ENCODE measurements at places on chromosomes 16 and 17.
A peak's percentile ranks its signal among the peaks of the same experiment; 100 is the strongest.

DNA sequence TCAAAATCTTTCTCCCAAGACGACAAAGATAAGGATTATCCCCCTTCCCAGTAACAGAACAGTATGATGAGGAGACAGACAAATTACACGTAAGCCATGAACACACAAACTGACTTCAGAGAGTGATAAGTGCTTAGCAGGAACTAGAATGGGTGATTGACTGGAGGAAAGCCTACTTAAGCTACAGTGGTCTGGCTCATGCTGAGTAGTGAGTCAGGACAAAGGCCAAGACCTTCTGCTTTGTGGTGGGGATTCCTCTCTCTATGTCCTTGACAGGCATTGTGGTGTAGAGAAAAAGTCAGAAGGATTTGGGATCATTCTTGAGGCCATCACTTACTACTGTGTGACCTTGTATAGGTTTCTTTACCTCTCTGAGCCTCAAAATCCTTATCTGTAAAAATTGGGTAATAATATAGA is 381.9 kb upstream of the CCL2 start:
- DNase-seq = no peak

DNA sequence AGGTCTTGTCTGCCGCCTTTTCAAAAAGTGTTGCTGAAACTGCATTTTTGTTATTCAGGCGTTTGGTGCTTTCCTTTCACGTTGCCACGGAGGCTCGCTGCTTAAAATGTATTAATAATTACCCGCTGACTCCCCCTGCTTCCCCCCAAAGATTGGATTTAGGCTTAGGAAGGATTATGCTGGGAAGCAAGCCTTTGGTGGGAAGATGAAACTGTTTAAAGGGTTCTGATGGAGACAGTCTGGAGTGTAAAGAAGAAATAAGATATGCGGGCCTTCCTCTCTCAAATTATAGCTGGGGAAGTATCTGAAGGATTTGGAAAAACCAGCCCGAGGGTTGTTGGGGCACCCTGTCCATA is 1.1 kb downstream of the KSR1 start:
- no peak for DNase-seq

- DNase-seq = no peak
These were observed 178.7 kb downstream of the FOXL1 start for GRCh38 chr16:86756882-86757703.

DNA sequence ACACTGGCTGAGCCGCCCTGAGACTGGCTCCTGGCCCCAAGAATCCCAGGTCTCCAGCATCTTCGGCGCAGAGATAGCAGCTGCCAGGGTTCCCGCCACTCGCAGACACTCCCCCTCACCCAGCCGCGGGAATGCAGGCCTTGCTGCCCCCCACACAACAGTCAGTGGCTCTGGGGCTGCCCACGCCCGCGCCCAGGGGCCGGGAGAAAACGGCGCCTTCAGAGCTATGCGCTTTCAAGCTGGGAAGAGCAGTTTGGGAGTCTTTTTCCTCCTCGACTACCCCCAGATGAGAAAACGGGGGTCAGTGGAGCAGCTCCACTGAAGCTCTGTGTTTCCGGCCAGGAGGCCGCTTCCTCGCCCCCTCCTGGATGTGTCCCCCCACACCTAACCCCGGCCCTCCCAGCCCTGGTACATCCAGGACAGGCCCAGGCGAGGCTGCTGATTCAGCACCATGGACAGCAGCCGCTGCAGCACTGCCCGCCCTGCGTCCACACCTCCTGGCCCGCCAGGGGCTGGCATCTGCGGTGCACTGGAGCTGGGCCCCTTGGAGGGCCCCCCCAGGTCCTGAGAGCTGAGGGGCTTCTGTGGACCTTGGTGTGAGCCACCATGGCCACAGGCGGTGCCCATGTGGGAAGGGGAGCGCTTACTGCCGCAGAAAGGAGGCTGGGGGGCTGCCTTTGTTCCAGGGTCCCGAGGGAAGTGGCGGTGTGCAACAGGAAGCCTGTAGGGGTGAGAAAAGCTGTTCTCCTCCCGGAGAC is 35.7 kb downstream of the CACNA1H start:
- DNase-seq = no peak

GRCh38 chr17:50037321-50038107 is 18.4 kb upstream of the ITGA3 start:
- no peak for DNase-seq

- DNase-seq = no peak
These were observed 331.3 kb downstream of the SEC14L1 start for GRCh38 chr17:77471984-77472461.

GRCh38 chr17:81456091-81456490 is 56.5 kb downstream of the ACTG1 start:
- DNase-seq = no peak

GRCh38 chr16:23016368-23016767 is 132.9 kb downstream of the USP31 start:
- no peak for DNase-seq

DNA sequence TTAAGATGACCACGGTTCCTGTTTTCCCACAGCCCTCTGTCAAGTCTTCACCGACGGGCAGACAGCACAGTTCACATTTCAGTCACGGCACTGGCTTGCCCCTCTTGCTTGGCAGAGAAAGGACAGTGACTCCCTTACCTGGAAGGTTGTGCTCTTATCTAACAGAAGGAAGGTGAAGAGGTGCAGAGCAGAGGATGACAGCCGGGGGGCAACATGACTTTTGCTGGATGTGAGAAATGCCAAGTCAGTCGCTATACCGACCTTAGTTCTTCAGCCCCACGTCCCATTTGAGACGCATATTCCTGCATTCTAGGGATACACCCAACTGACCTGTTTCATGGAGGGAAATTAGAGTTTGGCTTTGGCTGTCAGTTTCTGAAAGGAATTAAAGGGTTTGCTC is 492.3 kb downstream of the NPIPA7 start:
- no peak for DNase-seq

DNA sequence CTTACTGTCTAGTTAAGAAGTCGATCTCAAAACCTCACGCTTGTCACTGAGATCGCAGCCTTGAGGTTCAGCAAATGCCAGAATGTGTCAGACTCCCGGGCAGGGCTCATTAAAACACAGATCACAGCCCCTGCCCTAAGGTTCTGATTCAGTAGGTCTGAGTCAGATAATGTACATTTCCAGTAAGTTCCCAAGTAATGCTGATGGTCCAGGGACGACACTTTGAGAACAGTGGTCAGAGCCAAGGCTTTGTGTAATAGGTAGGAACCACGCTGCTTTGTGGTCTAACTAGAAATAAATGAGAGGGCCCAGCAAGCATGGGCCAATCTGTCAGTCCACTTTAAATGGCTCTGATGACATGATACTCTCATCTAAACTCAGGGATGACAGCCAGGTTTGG is 228.6 kb downstream of the ZFHX3 start:
- DNase-seq = no peak

- no peak for DNase-seq
These were observed 681.7 kb downstream of the MAF start for GRCh38 chr16:78918805-78919305.

GRCh38 chr16:10631886-10632285 is 51.5 kb upstream of the EMP2 start:
- no peak for DNase-seq

- no peak for DNase-seq
These were observed 23.1 kb downstream of the STAT5A start for GRCh38 chr17:42311240-42312034.

DNA sequence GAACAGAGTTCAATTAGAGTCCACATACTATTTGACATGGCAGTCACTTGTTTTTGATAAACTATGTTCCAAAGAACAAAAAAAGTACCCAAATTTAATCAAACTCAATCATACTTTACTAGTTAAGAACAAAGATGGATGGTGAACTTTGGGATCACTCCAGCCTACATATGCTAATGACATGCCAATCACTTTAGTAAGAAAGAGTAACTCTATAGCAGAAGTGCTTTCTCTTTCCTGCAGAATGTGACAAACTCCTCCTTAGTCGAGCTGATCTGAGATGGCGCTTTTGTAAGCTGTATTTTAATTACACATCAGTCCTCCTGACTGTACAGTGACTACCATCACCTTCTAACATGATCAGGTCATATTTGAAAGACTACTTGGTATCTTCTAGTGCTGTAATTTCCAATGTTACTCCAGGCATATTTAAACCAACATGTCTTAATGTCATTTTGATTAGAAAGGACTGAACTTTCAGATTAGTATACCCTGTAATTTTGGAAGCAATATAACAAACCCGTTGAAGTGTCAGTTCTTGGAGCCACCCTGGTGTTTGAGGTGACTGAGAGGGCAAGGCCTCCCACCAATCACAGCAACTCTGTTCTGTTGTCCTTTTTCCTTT is 4.1 kb downstream of the NETO2 start:
- no peak for DNase-seq

- no peak for DNase-seq
These were observed 636 bp upstream of the RAP1GAP2 start for GRCh38 chr17:2795441-2796163.

- DNase-seq = no peak
These were observed 95.5 kb downstream of the PMP22 start for GRCh38 chr17:15169676-15170075.

DNA sequence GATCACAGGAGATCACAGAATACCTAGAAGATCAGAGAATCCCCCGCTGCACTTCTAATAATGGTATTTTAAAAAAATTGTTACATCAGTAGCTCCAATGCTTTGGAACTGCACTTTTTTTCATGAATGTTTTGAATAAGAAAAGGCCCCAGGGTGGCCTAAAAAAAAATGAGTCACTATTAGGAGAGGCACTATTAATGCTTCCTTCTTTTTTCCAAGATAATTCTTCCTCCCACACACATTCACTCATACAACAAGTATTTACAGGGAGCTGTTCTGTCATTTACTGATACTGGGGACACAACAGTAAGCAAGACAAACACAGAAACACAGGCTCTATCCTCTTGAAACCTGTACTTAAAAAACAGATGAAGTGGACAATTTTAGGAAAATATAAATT is 675 bp upstream of the PDZD9 start:
- no peak for DNase-seq

DNA sequence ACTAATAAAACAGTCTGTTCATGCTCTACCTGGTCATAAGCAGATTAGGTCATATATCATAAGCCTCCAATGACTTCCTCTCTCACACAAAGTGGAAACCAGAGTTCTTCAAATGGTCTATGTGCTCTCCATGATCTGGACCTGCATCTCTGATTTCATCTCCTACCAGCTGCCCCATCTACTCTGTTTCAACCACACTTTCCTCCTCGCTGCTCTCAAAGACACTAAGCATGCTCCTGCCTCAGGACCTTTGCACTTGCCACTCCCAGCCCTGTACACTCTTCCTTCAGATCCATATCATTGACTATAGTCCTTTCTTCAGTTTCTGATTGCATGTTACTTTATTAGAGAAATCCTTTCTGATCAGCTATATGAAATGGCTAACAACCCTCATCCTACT is 196.8 kb downstream of the PHKB start:
- DNase-seq = no peak

DNA sequence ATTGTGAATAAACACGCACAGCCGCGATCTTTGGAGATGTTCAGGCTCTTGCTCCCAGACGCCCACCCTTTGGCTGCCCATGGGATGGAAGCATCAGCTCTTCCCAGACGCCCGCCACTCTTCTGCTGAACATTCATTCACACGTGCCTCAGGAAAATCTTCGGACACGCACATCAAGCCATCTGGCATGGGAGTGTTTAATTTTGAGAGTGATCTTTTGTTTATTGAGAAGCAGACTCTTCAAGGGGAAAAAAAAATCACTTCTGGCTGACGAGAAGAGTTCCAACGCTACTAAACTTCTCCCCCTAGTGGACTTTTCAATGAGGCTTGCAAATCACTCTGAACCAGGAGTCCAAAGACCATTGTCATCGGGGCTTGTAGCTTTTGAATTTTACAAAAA is 62.0 kb upstream of the NUDT7 start:
- no peak for DNase-seq

GRCh38 chr17:74244128-74244527 is 29.9 kb upstream of the DNAI2 start:
- no peak for DNase-seq

- DNase-seq = no peak
These were observed 5.1 kb downstream of the CBX8 start for GRCh38 chr17:79791735-79792161.

DNA sequence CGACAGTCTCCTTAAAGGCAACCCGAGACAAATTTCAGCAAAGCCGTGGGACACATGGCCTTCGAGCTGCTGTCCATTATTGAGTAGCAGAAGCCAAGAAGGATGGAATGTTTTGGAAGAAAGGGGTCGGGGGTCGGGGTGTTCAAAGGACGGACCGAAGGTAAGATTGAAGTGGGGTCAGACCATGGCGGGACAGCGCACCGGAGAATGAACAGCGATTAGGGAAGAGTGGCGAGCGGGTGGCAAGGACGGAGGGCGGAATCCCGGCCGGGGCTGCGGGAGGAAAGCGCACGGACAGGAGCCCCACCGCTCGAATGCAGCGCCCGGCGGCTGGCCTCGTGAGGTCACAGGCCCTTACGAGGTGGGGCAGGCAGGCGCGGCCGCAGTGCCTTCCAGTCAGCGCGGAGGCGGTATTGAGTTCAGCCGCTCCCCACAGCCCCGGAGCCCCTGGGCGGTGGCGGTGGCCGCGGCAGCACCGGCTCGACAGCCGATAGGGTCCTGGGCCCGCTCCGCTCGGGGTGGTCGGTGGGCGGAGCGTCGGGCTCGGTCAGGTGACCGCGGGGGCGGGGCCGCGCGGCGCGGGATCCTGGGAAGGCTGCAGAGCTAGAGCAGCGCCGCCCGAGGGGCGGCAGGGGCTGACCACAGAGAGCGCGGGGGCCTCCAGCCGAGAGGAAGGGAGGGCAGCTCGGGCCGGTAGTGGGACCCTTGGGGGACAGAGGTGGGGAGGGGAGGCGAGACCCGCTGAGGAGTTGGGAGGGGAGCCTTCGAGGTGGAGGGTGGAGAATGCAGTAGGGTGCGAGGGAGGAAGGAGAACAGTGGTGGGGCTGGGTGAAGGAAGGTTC is at the start of gene EFCAB13:
Gene EFCAB13, plus strand, starts transcription at position 574 of the 842 bp plus-strand sequence. CDS start 4,399 bp downstream, outside the sequence.
- DNase-seq = peak; percentile 42

- DNase-seq = no peak
These were observed 23.5 kb downstream of the ORC6 start for GRCh38 chr16:46712911-46713310.

DNA sequence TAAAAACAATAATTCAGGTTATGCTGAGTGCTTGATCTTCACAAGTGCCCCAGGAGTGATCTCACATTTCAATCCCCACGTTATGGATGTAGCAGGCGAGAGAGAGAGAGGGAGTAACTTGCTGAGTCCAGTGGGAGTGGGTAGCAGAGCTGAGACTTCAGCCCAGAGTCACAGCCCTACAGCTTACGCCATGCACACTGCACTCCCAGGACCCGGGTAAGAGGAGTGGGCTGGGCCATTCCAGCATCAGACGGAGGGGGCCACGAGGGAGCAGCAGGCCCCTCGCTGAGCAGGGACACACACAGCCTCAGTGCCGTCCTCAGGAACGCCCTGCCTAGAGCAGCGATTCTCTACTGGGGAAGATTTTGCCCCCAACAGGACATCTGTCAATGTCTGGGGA is 9.8 kb upstream of the KIF19 start:
- DNase-seq = no peak

- DNase-seq = no peak
These were observed 10.5 kb downstream of the PDILT start for GRCh38 chr16:20393801-20394577.
